Stimulated activated CD4-positive, alpha-beta T cell treated with anti-CD3 and anti-CD28 coated beads, TNF-alpha, amount 100 ng/mL, for 48 hours (primary cell): ENCODE measurements at places on chromosomes 7 and 10.

GRCh38 chr10:47408606-47409005 lies 24.5 kb upstream of the ZNF488 start:
- no peak for DNase-seq

- DNase-seq = no peak
Observed at GRCh38 chr10:60823324-60823723, 45.0 kb downstream of the CDK1 start.

- no peak for DNase-seq
Observed at GRCh38 chr7:22726907-22727713, at the start of gene IL6. TSS of gene IL6 (plus strand) at chr7:22727200. CDS start at chr7:22727263, 63 bp downstream.

DNA sequence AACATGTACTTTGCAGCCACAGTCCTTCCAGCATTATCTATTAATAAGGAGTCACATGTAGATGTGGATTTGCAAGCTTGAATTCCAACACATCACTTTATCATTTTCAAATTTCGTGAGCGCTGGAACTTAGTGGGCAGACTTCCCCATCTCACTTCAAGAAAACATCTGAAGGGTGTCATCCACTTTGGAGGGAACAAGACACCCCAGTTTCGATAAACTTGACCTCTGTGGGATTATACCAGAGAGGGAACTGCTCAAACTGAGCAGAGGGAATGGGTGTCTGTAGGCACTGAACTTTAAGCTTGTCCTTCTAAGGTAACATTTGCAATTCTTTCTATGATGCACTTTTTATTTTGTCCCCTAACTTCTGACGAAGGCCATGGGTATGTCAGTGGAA lies 27.5 kb downstream of the ADRB1 start:
- DNase-seq = no peak

DNA sequence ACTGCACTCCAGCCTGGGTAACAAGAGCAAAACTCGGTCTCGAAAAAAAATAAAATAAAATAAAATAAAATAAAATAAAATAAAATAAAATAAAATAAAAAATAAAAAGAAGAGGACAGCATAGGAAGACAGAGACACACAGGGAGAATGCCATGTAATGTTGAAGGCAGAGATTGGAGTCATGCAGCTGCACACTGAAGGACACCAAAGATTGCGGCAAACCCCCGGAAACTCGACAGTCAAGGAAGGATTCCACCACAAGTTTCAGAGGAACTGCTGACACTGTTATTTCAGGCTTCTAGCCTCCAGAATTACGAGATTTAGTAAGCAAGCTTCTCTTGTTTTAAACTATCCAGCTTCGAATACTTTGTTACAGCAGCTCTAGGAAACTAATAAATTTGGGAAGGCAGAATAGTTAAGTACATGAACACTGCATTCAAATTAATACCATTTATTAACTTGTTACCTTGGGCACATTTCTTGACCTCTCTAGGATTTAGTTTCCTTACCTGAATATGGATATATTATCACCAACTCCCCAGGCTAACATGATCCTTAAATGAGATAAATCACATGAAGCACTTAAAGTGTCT lies 9.5 kb downstream of the CPED1 start:
- DNase-seq = no peak

- no peak for DNase-seq
Observed at GRCh38 chr7:138235207-138235606, 158.9 kb downstream of the AKR1D1 start.

- DNase-seq = no peak
Observed at GRCh38 chr10:117441812-117442443, 66.7 kb upstream of the PDZD8 start.

DNA sequence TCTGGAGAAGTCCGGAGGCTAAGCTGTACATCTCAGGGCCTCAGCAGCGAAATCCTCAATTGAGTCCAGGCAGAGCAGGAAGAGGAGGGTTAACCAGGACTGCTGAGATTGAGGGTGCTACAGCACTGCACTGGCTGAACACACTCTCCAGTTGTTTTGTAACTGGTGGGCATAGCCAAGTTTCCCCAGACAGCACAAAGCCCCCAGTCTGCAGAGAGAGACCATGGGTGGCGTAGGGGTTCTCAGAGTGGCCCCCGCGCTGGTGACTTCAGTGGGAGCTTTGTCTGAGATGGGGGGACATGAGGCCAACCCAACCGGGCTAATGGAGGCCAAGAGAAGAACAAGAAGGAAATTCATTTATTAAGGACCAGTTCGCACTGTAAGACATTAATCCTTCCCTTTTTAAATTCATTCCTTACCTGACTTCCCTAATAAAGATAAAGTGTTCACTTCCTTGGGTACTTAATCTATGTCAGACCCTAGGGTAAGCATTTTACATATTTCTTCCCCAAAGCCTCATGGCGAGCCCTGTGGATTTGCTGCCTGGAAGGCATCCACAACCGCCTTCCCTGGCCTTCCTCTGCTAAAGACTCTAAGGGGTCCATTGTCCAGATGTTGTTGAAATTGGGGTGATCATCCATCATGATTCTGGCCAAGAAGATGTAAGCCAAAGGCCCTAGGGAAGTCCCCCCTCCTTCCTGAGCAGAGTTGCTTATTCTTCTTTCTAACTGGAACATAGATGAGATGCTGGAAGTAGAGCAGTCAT lies 121.4 kb upstream of the CHST15 start:
- DNase-seq = no peak

DNA sequence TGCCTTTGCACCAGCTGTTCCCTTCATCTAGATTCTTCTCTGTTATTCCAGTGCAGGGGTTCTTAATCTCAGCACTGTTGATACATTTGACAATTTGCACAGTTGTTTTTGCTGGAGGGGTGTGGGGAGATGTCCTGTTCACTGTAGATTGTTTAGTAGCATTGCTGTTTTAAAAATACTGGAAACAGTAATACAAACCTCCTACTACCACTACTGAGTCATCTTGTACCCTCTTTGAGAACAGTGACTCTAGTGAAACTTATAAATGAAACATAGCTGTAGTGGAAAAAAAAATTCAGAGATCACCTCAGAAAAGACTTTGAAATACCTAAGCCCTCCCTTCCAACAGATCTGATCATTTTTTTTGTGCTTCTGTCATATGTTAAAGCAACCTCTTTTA lies 154.8 kb upstream of the TMEM196 start:
- no peak for DNase-seq

DNA sequence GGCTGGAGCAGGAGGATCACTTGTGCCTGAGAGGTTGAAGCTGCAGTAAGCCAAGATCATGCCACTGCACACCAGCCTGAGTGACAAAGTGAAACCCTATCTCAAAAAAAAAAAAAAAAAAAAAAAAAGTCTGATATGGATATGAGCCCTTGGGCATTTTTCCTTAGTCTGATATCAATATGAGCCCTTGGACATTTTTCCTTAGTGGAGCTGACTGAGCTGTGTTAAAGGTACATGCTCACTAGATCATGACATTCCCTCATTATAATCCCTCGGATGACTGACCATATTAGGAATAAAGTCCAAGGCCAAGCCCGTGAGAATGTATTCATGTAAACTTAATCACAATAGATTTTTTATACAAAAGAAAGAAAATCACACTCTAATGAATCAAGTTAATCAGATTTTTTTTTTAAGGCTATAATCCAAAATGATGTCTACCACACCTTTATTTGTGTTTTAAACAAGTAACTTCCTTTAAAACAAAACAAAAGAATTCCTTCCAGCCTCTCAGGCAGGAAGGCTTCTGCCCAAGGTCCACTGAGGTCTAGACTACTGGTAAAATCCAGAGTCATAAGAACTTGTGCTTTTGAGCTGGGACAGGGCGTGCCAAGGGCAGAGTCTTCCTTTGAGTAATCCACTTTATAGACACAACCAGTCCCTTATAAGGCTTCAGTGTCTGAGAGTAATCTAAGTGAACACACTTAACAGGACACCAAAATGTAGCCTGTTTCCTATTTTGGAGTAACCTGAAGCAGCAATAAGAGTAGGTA lies 5.5 kb downstream of the PPA1 start:
- DNase-seq = no peak

DNA sequence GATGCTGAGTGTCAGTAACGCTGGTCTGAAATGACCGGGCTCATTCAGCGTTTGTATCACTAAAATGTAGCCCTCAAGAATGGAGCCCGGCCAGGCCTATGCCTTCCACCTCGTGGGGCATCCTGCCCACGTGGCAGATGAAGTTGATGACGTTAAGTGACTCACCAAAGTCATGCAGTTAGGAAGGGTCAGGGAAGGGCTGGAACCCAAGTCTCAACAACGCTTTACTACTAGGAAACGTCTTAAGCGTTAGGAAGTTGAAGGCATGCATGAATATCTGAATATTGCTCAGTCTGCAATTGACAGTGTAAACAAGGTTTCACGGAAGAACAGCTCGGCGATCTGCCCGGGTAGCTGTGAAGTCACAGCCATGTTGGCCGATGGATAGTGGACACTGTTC lies 14.0 kb upstream of the UBE3C start:
- DNase-seq = no peak

DNA sequence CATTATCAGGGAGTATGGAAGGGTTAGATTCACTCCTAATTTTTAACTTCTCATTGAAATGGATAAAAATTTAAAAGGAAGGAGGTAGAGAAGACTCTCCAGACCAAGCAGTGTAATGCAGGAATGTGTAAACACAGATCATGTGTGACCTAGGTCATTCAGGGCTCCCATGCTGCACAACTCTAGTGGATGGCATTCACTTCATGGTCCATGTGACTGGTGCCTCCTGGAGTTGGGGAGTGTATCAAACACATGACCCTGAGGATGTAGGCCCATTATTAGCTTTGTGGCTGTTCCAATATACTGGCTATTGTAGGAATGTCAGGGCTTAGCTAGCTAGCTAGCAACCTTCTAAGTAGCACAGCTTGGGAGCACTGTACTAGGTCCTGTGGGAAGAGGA lies 109.9 kb downstream of the SLC25A13 start:
- no peak for DNase-seq

GRCh38 chr10:43260117-43260761 lies 6.6 kb downstream of the RASGEF1A start:
- DNase-seq = no peak

DNA sequence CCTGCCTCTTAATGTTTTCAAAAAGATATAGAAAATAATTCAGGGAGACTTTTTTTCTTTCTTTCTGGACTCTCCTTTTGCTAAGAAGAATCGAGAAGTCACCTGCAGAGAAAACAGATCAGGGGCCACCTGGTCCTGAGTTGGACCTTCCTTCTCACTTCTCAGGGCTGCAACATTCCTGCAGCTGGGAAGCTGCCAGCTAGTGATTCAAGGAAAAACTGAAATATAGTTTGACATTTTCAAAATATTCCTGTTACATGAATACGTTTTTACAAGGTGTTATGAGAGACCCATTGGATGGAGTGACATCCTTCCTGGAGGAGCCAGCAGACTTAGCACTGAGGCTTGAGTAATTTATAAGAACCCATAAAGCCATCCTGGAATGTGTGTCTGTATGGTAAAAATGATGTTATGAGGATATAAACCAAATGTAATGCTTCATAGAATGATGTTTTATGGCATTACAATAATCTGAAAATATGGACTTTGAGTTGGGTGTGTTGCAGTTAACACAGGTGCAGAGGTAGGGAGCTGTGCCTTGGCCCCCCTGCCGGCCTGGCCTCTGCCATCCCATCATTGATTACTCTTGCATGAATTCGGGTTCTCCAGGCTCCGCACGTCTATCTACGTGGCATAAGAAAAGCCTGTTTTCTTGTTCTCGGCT lies 149.7 kb downstream of the PAXIP1 start:
- no peak for DNase-seq

DNA sequence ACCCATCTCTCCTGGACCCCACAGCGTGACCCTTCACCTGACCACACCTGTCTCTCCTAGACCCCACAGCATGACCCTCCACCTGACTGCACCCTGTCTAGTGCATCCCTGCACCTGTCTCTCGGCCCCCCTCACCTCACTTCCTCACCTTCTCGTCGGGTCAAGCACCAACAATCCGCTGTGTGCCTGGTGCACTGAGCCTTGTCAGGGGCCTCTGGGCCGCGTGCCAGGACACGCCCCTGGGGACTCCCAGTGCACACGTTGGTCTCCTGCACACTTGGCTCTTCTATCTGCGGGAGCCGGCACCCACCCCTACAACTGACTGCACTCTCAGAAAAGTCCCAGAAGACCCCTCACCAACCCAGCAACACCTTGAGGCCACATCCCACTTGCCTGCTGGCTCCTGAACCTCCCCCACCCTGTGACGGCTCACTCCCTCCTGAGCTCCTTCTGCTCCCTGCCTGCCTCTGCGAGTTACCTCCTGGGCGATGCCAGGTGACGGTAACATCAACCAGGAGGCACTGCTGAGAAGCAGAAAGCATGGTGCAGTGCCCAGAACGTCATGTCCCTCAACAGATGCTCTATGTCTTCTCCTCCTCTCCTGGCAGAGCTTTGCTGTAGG lies 147.6 kb downstream of the DIP2C start:
- DNase-seq = no peak

GRCh38 chr10:102502029-102502336 lies 529 bp downstream of the ACTR1A start:
- DNase-seq = peak; percentile 97

GRCh38 chr10:132332433-132332754 lies 401 bp downstream of the LRRC27 start:
- DNase-seq = no peak

DNA sequence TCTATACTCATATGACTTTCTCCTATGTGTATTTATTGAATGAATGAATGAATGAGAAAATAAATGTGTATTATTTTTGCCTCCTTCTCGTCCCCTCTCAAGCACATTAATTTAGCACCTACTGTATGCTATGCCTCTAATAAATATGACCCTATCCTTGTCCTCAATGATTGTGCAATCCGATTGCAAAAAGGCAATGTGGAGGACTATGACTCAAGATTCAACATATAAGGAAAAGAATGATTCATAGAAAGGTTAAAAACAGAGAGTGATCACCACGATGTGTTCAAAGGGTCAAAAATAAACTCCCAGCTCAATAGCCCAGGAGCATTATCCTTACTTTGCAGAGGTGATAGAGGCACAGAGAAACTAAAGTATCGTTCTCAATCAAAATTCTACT lies 322.8 kb upstream of the SORCS1 start:
- no peak for DNase-seq

- DNase-seq = no peak
Observed at GRCh38 chr7:36157527-36158320, 4.7 kb downstream of the EEPD1 start.

GRCh38 chr7:71286924-71287323 lies 155.0 kb downstream of the GALNT17 start:
- DNase-seq = no peak
